ENCODE measurements at places on chromosomes 1 and 21.

DNA sequence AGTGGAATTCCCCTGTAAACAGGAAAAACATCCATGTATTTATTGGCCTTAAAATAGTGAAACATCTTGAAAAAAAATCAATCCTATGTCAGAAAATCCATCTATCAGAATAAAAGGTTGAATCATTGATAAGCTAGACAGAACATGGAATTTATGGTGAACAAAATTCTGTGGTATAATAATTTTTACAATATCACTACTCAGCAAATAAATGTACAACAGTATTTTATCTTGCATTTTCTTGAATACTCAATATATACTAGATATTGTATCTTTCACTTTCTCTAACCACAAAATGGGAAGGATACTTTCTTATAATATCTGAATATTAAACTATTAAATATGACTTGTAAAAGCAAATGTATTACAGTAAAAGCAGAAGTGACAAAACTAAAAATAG lies 5.7 kb upstream of the UBE4B start:
- DNase-seq: no peak

GRCh38 chr1:38052750-38053415 lies 6.3 kb upstream of the POU3F1 start:
- DNase-seq: peak; percentile 70

DNA sequence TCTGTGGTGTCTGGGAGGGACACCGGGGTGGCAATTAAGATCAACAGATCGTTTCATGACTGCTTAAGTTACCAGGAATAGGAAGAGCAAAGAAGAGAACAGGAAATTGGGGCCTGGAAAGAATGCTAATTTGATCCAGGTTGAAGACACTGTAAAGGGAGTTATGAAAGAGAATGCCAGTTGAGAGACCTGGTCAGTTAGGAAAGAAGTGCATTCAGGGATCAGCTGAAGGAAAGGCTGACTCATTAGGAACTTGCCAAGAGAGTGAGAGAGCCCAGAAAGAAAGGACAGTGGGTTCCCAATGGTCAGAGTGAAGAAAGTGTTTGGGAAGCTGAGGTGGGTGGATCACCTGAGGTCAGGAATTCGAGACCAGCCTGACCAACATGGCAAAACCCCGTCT lies 119.6 kb downstream of the UBE2U start:
- no peak for DNase-seq

- no peak for DNase-seq
Observed at GRCh38 chr1:118986555-118987467, 1.3 kb downstream of the TBX15 start.

- no peak for DNase-seq
Observed at GRCh38 chr1:18151436-18152122, 44.0 kb downstream of the IGSF21 start.

DNA sequence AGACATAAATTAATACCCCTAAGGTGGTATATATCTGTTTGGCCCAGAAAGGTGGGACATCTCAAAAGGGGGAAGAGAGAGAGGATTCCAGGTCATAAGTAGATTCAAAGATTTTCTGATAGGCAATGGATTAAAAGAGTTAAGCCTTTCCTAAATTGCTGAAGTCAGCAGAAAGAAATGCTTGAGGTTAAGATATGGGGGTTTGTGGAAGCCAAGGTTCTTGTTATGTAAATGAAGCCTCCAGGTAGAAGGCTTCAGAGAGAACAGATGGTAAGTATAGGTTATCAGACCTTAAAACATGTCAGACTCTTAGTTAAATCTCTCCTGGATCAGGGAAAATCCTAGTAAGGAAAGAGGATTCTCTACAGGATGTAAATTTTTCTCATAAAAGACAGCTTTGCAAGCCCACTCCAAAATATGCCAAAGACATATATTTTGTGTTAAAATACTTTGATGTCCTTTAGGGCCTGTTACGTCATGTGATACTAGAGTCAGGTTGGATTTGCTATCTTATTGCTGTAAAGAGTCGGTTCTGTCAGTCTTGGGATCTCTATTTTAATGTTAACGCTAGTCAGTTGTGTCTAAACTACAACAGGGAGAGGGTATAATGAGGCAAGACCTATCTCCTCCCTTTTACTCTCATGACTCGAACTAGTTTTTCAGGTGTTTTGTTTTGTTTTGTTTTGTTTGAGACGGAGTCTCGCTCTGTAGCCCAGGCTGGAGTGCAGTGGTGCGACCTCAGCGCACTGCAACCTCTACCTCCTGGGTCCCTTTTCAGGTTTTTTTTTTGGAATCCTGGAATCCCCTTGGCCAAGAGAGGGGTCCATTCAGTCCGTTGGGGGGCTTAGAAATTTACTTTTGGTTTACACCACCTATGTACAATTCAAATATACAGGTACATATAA lies 30.6 kb downstream of the RGS2 start:
- DNase-seq: no peak

DNA sequence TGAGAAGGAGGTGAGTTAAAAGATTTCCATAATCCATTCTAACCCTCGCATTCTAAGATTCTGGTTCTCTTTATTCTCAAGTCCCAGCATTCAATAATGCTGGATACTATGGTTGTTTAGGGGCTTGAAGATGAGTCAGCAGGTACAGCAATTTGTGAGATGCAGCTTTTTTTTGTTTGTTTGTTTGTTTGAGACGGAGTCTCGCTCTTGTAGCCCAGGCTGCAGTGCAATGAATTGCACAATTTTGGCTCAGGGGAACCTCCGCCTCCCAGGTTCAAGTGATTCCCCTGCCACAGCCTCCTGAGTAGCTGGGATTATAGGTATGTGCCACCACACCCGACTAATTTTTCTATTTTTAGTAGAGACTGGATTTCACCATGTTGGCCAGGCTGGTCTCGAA lies 23.3 kb downstream of the EIF4G3 start:
- DNase-seq: no peak

DNA sequence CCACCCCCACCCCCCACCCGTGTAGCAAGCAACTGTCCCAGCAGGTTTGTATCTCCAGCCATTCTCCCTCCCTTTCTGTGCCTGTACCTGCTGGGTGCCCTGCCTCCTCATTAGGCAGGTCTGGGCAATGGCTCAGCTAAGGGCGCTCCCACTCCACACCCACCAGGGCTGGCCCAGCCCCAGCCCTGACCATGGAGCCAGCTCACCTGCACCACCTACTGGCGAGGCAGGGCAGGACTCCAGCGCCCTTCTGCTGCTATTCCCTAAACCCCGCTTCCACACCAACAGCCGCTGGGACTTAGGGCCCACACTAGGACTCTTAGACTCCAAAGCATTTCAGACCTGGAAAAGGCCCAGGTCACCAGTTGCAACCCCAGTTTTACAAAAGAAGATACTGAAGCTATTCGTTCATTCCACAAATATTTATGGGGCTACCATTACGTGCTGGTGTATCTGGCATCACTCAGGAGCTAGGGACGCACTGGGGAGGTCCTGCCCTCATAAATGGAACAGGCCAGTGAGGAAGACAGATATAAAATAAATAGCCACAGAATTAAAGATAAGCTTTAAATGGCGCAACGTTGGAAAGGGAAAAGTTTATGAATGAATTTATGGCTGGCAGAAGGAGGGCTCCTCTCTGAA lies 24.0 kb downstream of the PGLYRP3 start:
- DNase-seq: peak; percentile 23

- peak; percentile 40 for DNase-seq
Observed at GRCh38 chr1:212613440-212614335, 5.1 kb downstream of the ATF3 start.

DNA sequence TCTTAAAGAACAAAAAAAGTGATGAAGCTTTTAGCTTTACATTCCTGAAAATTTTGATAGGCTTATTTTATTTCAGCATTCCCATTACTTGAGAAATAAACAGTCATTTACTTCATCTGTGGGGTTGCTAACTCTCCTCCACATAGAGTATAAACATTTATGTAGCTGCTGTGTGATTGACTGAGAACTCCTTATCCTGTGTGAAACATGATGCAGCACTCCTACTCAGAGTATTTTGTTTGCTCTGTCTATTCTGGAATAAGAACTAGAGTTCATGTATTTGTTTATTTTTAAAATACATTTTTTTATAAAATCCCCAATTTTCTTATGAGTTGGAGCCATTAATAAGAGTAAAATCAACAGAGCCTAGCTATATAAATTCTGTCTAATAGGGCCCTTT lies 318.7 kb upstream of the SPAG17 start:
- no peak for DNase-seq

DNA sequence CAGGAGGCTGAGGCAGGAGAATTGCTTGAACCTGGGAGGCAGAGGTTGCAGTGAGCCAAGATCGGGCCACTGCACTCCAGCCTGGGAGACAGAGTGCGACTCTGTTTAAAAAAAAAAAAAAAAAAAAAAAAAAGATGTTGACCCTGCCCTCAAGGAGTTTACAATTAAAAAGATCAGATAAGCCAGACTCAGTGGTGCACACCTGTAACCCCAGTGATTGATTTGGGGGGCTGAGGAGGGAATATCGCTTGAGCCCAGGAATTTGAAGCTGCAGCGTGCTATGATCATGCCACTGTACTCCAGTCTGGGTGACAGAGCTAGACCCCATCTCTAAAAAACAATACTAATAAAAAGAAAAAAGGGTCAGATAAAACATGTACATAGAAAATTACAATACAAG lies 1.6 kb upstream of the SESN2 start:
- DNase-seq: no peak

DNA sequence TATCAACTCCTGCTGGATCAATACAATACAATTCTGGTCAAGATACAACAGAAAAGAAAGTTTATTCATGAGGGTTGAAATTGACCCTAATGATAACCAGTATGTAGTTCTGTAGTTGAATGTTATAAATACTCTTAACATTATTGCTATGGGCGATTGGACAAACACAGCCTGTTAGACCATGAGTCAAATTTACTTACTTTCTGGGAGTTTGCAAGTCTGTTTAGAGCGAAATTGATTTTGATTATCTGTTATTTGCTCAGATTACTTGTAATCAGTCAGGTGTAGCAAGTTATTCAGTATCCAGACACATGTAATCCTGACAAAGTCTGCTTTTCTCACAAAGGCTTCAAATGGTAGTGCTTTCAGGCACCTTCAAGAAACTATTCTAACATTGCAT lies 216.6 kb upstream of the B3GALT2 start:
- no peak for DNase-seq

GRCh38 chr1:11611638-11612327 lies 42.4 kb downstream of the FBXO2 start:
- no peak for DNase-seq

DNA sequence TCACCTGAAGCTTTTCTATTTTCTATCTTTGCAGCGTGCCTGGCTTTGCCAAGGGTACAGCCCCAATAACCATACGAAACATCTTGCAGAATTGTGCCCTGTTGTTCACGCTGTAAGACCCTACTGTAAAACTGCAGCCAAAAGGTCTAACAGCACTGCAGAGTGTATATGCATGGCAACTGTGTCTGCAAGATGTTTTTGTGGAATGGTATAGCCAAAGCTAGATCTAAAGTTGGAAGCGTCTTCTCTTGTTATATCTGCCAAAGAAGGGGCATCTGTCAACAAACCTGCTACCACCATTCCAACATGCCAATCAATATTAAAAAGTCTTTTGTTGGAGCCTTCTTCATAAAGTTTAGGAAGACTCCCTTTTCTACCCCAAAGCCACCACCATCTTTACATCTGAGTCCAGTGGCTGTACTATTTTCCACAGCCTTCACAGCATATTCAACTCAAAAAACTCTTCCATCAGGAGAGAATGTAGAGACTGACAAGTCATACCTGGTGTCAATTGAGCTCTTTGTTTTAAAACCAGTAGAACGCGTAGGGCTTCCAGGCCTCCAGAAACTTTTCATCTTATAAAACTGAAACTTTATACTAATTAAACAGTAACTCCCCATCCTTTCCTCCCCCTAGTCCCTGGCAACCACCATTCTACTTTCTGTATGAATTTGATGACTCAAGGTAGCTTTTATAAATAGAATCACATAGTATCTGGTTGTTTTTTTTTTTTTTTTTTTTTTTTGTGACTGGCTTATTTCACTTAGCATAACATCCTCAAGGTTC lies 40.0 kb downstream of the ZSCAN20 start:
- DNase-seq: peak; percentile 10

DNA sequence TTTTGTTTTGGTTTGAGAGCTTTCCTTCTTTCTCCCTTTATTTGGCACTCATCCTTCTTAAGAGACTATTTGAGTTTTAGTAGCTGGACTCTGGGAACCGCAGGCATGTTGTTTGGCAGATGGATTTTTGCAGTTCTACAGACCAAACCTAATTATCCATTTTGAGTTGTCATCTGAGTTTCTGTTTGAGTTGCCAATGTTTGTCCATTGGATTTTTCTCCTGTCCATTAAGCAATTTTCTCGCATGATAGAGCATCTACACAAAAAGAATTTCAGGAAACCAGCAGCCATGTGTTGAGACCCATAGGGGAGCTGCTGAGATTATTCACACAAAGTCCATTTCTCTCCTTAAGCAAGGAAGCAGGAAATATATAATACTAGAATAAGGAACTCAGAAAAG lies 17.2 kb upstream of the CXADR start:
- no peak for DNase-seq

DNA sequence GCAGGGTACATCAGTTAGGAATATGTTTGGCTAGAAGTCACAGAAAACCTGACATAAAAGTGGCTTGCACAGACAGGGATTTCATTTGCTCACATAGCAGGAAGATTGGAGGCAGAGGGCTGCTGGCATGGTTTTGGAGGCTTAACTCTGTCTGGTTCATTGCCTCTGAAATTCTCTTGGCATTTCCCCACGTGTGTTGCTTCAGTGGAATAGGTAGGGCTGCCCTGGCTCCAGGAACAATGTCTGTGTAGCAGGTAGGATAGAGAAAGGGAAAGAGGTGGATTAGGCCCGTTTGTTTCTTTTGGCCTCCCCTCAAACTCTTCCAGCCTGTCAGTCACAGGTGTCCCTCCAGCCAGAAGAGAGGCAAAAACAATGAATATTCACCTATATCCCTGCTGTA lies 20.5 kb upstream of the SIPA1L2 start:
- no peak for DNase-seq

- peak; percentile 81 for DNase-seq
Observed at GRCh38 chr1:34532113-34532512, 222.7 kb upstream of the GJB5 start.

DNA sequence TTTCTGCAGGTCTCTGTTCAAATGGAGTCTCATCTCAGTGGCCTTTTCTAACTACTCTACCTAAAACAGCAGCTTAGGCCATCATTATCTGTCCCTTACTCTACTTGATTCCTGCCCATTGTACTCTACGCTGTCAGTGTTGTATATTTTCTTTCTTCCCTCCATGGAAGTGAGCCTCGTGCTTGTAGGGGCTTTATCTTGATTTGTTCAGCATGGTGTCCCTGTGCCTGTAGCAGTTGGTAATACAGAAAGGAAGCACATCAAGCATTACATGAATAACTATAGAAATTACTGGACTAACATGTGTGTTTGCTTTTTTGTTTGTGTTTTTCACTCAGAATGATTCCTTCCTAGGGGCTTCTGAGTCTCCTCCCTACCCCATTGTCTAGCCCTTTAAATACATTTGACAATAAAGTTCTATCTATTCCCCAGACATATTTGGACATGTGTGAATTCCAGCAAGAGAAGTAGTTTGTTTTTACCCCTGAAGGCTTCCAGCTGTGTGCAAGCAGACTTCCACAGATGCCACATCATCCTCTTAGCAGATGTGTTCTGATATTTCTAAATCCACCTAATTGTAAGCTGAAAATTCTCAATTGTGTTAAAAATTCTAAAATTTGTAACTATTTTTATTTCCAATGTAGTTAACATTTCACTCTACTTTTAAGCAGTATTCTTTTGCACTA lies 40.3 kb downstream of the PRMT2 start:
- DNase-seq: no peak

GRCh38 chr1:9759939-9760338 lies 63.8 kb downstream of the CLSTN1 start:
- DNase-seq: no peak

- DNase-seq: no peak
Observed at GRCh38 chr1:221716713-221717484, 25.0 kb downstream of the DUSP10 start.
